Cerebellum (tissue), 4 donors: ENCODE measurements at places on chromosomes 5 and 9.

DNA sequence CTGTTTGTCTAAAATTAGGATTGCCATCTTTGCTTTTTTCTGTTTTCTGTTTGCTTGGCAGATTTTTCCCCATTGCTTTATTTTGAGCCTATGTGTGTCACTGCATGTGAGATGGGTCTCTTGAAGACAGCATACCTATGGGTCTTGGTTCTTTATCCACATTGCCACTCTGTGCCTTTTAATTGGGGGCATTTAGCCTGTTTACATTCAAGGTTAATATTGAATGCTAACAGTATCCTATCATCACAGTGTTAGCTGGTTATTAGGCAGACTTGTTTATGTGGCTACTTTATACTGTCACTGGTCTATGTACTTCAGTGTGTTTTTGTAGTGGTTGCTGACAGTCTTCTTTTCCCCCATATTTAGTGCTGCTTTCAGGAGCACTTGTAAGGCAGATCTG is 67.3 kb downstream of the ISOC1 start:
- DNase-seq: no peak

GRCh38 chr5:69046375-69046957 is 47.3 kb upstream of the SLC30A5 start:
- DNase-seq: no peak

DNA sequence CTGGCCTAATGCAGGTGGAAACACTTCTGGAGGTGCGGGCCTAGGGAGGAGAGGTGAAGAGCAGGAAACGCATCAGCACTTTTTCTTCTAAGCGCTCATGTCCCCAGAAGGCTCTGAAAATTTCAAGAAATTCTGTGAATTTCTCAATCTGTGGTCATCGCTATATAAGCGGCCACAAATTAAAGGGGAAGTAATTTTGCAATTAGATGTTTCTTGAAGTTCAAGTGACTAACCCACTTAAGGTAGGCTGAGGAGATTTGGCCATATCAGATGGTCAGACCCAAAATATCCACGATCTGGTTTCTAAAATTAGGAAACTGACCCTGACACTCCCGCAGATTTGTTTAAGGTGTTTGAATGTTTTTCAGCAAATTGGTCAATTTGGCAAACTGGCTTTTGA is 16.6 kb upstream of the HMGCR start:
- DNase-seq: no peak

DNA sequence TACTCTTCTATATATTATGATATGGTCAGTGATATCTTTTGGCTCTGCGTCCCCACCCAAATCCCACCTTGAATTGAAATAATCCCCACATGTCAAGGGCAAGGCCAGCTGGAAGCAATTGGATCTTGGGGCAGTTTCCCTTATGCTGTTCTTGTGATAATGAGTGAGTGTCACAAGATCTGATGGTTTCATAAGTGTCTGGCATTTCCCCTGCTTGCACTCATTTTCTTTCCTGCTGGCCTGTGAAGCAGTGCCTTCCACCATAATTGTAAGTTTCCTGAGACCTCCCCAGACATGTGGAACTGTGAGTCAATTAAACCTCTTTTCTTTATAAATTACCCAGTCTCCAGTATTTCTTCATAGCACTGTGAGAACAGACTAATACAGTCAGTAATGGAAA is 45.0 kb upstream of the TNC start:
- no peak for DNase-seq

- peak; percentile 64 for DNase-seq
These were observed 58.9 kb downstream of the SUSD1 start for GRCh38 chr9:112115970-112116753.

- no peak for DNase-seq
These were observed 6.3 kb downstream of the SLC35D2 start for GRCh38 chr9:96376891-96377874.

- DNase-seq: no peak
These were observed 36.3 kb downstream of the SLC12A7 start for GRCh38 chr5:1075555-1075881.

- DNase-seq: no peak
These were observed 478.5 kb downstream of the RAB3C start for GRCh38 chr5:59061377-59061776.

DNA sequence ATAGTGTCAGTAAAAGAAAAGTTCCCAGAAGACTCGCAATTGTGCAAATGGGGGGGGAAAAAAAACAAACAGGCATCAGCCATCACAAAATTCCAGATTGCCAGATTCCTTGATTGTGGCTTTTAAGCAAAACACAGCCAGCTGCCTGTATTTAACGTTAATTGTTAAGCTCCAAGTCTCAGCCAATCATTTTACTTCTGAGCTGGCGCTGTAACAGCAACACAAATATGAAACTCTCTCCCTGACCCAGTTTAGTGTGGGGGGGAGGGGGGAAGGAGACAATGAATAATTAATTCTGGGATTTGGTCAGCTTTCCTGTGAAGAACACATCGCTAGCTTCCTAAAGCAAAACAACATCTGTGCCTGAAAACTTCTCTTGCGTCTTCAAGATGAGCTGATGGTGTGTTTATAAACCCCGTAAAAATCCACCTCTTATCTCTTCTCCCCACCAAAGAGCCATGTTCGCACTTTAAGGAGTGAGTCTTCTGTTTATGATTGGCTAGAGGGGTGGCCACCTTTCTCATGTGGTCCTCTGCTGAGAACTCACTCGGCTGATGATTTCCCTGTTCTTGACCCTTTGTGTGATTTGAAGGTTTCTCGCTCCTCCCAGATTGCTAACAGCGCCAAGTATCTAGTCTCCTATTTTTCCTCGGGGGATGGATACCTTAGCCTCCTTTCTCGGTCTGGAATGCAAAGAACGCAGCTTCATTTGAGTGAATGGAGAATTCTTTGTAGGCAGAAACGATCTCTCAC is 160.2 kb upstream of the DAPK1 start:
- no peak for DNase-seq

DNA sequence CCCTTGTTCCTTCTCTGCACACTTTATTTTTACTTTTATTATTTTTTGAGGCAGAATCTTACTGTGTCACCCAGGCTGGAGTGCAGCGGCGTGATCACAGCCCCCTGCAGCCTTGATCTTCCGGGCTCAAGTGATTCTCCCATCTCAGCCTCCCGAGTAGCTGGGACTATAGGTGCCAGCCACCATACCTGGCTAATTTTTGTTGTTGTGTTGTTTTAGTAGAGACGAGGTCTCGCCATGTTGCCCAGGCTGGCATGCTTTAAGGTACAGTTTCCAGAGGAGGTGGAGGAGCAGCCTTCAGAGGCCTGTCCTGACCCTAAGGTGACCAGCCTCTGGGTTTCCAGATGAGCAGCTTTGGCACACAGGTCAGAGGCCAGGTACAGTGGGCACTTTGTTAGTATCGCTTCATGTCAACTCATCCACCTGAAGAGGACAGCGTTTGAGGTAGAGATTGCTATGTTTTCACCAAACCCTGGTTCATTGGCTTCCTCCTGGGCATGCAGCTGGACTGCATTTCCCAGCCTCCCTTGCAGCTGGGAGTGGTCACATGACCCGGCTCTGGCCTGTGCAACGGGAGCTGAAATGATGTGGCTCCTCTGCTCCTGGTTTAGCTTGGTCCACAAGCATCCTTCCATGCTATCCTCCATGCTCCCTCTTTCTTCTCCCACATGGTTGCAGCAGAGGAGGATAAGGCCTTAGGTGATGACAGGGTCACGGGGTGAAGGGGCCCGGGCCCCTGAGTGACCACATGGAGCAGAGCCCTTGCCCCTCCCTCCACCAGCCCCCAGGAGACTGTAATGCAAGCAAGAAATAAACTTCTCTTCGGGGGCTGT is 139.3 kb upstream of the IER5L start:
- DNase-seq: peak; percentile 66

- no peak for DNase-seq
These were observed 132.7 kb upstream of the POU5F2 start for GRCh38 chr5:93874080-93874479.

GRCh38 chr5:131814990-131815389 is 18.2 kb upstream of the FNIP1 start:
- no peak for DNase-seq

DNA sequence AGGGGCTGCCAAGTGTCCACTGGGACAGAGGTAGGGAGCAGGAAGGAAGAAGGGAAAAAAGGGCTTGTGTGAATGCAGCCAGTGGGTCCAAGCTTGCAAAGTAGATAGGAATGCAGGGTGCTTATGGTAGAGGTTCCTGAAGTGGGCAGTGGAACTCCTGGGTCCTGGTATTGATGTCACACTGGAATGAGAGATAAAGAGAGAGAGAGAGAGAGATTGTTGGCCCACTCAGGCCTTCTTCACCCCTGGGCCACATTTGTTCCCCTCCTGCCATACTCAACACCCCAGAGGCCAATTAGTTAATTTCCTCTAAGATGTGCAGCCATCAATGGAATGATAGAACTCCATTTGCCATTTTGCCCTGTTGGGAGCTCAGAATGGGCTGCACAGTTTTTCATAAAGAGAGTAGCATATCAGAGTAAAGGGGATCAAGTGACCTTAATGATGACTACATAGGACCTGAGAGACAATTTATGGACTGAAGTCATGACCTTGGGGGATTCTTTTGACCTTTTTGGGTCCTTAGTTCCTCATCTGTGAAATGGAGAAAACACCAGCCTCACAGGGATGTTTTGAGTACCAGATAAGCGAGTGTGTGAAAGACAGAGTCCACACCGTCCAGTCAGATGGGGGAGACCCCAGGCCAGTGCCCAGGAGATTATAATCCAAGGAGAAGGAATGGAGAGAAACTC is 52.9 kb downstream of the PPARGC1B start:
- DNase-seq: no peak

DNA sequence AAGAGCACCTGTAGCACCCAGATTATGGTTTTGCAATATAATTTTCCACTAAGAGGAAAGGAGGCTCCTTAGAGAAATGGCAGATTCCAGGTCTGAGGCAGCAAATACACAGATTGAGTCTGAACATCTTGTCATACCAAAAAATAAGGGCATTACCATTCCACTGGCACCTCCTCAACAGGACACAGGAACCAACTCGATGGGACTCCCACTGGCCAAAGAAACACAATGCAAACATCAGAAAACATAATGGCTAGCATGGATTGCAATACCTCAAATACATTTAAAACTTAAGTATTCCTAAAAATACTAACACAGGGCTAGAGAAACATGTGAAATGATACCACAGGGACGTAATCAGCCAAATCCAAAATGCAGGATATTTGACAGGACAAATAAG is 12.4 kb upstream of the RANBP17 start:
- no peak for DNase-seq

DNA sequence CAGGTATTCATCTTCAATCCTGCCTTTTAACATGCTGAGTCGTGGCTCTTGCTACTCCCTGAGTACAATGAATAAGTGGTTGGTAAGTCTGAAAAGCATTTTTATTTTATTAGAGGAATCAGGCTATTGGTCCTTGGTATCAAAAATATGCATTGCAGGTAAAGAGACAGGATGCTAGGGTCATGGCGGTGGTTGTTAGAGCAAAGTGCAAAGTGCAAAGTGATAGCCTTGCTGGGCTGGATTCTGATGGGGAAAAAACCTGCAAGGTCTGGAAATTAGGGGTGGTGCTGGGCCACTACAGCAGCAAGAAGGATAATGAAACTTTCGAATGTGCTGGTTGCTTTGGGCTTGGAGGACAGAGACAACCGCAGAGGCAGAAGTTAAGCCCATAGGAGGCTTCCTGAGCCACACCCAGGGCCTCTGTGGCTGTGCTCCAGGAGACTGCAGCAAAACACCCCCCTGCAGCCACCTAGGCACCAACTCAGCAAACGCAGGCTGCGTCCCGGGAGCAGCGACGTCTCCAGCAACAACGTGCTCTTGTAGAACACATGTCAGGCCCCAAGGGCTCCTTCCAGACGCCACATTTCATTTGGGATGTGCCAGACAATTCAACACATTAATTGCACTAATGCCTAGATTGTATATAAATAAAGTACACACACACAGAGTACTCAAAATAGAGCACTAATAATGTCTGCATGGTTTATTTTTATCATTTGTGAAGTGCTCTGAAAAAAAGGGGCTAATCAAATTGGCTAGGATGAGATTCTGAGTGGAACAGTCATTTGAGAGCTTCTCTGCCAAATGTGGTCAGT is 149.8 kb upstream of the RAPGEF1 start:
- no peak for DNase-seq

GRCh38 chr9:37105234-37105633 is 15.1 kb upstream of the ZCCHC7 start:
- DNase-seq: no peak

DNA sequence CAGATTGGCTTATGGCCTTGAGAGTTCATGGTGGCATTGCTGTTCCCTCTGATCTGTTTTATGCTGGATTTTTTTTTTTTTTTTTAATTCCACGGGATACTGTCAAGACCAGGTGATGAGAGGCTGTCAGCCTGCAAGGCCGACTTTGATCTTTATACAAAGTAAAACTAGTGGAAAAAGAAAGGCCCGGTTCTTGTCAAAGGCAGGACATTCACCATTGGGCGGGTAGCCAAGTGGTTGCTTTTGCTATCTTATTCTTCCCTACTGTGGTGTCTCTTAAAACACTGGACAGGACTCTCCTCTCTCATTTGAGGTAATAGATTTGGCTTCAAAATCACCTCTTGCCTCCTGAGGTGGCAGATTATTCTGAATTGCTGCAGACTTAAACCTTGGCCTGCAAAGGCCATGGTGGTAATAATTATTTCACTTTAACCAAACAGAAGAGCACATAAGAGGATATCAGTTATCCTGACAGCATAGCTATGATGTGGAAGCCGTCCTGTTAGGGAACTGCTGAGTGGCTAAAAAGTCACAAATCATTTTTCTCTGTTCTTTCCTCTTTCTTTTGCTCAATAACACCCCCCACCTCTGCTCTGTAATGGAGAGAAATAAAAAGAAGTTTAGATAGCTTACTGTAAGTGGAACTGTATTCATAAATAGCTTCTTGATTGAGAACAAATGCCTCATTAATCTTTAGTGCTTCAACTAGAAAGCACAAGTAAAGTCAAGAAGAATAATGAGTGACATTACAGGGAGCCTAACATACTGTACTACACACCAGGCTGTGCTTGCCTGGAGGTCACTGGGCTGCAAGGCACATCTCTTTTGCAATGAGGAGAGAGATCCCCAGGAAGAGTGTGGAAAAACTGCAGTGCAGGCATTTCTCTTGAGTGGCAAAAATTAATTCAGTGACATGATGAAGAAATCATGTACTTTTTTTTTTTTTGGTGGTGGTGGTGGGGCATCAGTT is 275.6 kb downstream of the KDM4C start:
- DNase-seq: no peak

- DNase-seq: no peak
These were observed 233.1 kb downstream of the ADAMTSL1 start for GRCh38 chr9:18707061-18707461.

- no peak for DNase-seq
These were observed 35.5 kb upstream of the FUBP3 start for GRCh38 chr9:130543859-130544258.

- no peak for DNase-seq
These were observed 184.7 kb downstream of the ROR2 start for GRCh38 chr9:91765296-91765695.

- DNase-seq: no peak
These were observed 55.7 kb downstream of the CAST start for GRCh38 chr5:96717874-96718273.

GRCh38 chr5:73229271-73229670 is 56.3 kb downstream of the TMEM174 start:
- no peak for DNase-seq

GRCh38 chr5:114010362-114010761 is 351.5 kb upstream of the KCNN2 start:
- DNase-seq: peak; percentile 1
